Activated T-cell treated with anti-CD3 and anti-CD28 coated beads, Interleukin-2, amount 50 U/mL, for 72 hours (primary cell): ENCODE measurements at places on chromosomes 2 and 18. TPM values are rescaled to one million over a fixed set of nuclear protein-coding genes. Genes with fewer than 3 reads are reported as not detected.

UGT1A4 gene
- not detected for total RNA-seq

ALLC gene
- not detected for total RNA-seq

CROCC2 gene
- total RNA-seq = not detected

- DNase-seq = no peak
- H3K27ac ChIP-seq = no peak overlapping the region
- H3K36me3 ChIP-seq = no peaks in the 10 kb centered on the region
- H3K4me3 ChIP-seq = no peak overlapping the region
- H3K4me1 ChIP-seq = no peaks in the 10 kb centered on the region
Observed at GRCh38 chr2:146847846-146848245, 997.0 kb upstream of the ACVR2A start.

DNAH6 gene
- 1.0 TPM for total RNA-seq

BMP10 gene
- total RNA-seq = not detected

PRKAG3 gene
- total RNA-seq = not detected

- no peak for DNase-seq
- no peak overlapping the region for H3K4me3 ChIP-seq
- no peak overlapping the region for H3K27ac ChIP-seq
- no peaks in the 10 kb centered on the region for H3K4me1 ChIP-seq
- peaks cover 8% of the 10 kb centered on the region for H3K27me3 ChIP-seq
- no peaks in the 10 kb centered on the region for H3K36me3 ChIP-seq
Observed at GRCh38 chr2:19671916-19672315, 229.9 kb downstream of the TTC32 start.

- H3K36me3 ChIP-seq = peaks cover 37% of the 10 kb centered on the region
- H3K4me3 ChIP-seq = peak overlapping the region; percentile 100
- H3K4me1 ChIP-seq = peaks cover 72% of the 10 kb centered on the region
Observed at GRCh38 chr18:3455090-3455635, 5.2 kb downstream of the TGIF1 start.

DNA sequence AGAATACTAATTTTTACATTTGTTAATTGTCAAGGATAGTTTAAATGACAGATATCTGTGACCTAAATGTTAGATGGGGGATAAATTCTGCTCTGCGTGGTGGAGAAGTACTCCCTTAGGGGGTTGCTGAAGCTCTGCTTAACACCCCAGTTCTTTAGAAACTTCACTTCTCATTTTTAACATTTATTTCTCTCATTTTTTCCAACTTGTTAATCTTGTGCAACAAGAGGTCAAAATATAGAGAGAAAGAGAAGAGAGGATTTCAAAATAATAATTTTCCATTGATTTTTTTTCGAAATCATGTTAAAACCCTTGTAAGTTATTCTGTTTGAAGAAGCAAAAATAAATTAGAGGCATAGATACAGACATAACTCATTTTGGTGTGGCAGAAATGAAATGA lies 61.3 kb upstream of the SLC8A1 start:
- H3K4me3 ChIP-seq = no peak overlapping the region
- DNase-seq = no peak
- H3K4me1 ChIP-seq = peaks cover 6% of the 10 kb centered on the region
- peaks cover 9% of the 10 kb centered on the region for H3K27me3 ChIP-seq
- no peaks in the 10 kb centered on the region for H3K36me3 ChIP-seq

GRCh38 chr2:133266041-133266925 lies 302.0 kb downstream of the NCKAP5 start:
- no peak overlapping the region for H3K27ac ChIP-seq
- H3K4me3 ChIP-seq = no peak overlapping the region
- no peaks in the 10 kb centered on the region for H3K36me3 ChIP-seq

DNA sequence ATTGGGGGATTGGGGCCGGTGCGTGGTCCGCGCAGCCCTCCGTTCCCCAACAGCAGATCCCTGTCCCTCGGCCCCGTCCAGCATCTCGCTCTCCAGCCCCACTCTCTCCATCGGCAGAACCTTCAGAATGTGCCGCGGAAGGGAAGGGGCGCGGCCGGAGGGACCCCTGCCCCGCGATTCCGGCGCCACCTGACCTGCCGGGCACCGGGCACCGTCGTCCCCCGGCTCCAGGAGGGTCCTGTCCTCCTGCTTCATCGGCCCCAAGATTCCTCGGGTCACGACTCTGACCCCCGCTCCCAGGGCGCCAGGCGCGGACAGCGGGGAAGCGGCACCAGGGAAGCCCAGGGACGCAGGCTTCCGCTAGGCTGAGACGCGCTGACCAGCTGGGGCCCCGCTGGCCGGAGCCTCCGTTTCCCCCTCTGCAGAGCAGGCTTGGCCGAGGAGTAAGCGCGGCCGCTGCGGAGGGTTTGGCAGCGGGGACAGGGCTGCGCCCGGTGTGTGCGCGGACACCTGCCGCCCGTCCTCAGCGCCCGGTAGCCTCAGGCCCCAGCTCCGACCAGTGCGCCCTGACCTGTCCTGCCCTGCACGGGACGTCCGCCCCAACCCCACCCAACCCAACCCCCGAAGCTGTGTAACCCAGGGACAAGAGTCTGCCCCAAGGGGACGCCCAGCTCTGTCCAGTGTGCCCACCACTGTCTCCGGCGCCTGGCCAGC lies 16.8 kb upstream of the BOK start:
- H3K4me1 ChIP-seq = peaks cover 6% of the 10 kb centered on the region
- DNase-seq = no peak
- H3K27me3 ChIP-seq = peaks cover 16% of the 10 kb centered on the region
- no peak overlapping the region for H3K27ac ChIP-seq
- H3K36me3 ChIP-seq = no peaks in the 10 kb centered on the region
- peak overlapping the region; percentile 51 for H3K4me3 ChIP-seq
